SK-N-SH (cell line): ENCODE measurements at places on chromosomes 3 and 15. TPM values are rescaled to one million over a fixed set of nuclear protein-coding genes. Genes with fewer than 3 reads are reported as not detected.

- H3K27me3 ChIP-seq = no peaks in the 10 kb centered on the region
- H3K27ac ChIP-seq = peak overlapping the region; percentile 45; the same call in 1 of the 2 replicates
- H3K4me1 ChIP-seq = peaks cover 16% of the 10 kb centered on the region
Observed at GRCh38 chr3:45218578-45219390, 7.3 kb downstream of the TMEM158 start.

DNA sequence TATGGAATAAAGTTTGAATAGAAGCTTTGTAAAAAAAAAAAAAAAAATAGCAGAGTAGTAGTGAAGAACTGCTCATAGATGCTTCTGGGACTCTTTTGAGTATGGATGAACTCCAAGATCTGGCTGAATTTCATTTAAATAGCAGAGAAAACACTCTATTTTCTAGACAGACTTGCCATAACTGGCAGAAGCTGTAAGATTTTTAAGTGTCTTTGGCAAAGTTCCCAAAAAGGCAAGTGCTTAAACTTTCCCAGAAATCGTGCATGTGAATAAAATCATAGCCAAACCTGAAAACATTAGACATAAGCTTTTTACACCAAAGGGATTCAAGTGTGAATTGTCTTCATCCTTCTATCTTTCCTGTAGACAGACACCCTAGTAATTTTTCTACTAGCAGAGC is 110.3 kb upstream of the MITF start:
- DNase-seq = no peak
- H3K27me3 ChIP-seq = no peaks in the 10 kb centered on the region
- H3K4me3 ChIP-seq = no peak overlapping the region
- H3K4me1 ChIP-seq = no peaks in the 10 kb centered on the region
- no peaks in the 10 kb centered on the region for H3K36me3 ChIP-seq
- no peak overlapping the region for H3K27ac ChIP-seq

DNA sequence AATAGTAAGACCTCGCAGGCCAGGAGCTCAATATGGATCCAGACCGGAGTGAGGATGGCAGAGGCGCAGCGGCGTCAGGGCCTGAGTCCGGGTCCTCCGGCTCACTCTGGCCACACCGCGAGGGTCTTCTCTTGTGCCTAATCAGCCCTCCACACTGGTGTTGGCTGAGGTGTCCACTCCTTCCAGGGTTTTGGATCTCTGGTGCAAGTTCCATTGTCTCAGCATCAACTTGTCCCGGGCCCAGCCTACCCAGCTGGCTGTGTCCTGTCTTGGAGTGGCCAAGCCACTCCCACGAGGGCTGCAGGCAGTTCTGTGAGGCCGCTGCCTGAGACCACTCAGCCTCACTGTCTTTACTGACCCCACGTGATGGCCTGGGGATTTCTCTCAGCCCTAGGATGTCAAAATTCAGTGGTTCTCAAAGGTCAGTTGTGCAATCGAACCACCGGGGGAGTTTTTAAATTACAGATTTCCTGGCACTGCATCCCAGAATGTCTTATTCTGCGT is 12.6 kb upstream of the GOLGA6L7 start:
- H3K27ac ChIP-seq = no peak overlapping the region
- H3K36me3 ChIP-seq = no peaks in the 10 kb centered on the region
- H3K4me3 ChIP-seq = no peak overlapping the region
- no peaks in the 10 kb centered on the region for H3K27me3 ChIP-seq

GRCh38 chr15:86016750-86017149 is 62.9 kb upstream of the AGBL1 start:
- no peak overlapping the region for H3K4me3 ChIP-seq
- H3K27ac ChIP-seq = no peak overlapping the region
- no peaks in the 10 kb centered on the region for H3K27me3 ChIP-seq
- DNase-seq = no peak
- no peaks in the 10 kb centered on the region for H3K4me1 ChIP-seq
- no peaks in the 10 kb centered on the region for H3K36me3 ChIP-seq

- H3K36me3 ChIP-seq = no peaks in the 10 kb centered on the region
- no peak for DNase-seq
- H3K27me3 ChIP-seq = no peaks in the 10 kb centered on the region
- no peak overlapping the region for H3K27ac ChIP-seq
Observed at GRCh38 chr3:120460862-120461261, 10.1 kb upstream of the FSTL1 start.

DNA sequence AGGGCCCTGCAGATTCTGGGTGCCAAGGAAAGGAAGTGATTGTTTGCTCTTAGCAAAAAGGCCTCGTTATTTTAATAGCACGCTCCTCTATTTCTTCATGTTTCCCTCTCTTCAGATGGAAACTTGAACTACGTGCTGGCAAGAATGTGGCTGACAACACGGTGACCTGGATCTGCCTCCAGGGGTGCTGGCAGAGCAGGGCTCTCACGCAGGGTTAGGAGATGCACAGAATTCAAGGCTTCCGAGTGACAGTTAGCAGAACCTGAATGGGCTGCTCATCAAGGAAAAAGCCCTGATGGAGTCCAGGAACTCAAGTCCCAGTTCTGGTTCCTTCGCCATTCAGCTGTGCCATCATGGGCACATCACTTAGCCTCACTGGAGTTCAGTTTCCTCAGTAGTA is 22.7 kb downstream of the CYP19A1 start:
- H3K36me3 ChIP-seq = no peaks in the 10 kb centered on the region
- DNase-seq = no peak
- no peak overlapping the region for H3K27ac ChIP-seq
- no peaks in the 10 kb centered on the region for H3K27me3 ChIP-seq
- H3K4me1 ChIP-seq = no peaks in the 10 kb centered on the region; the same call in 1 of the 2 replicates

DNA sequence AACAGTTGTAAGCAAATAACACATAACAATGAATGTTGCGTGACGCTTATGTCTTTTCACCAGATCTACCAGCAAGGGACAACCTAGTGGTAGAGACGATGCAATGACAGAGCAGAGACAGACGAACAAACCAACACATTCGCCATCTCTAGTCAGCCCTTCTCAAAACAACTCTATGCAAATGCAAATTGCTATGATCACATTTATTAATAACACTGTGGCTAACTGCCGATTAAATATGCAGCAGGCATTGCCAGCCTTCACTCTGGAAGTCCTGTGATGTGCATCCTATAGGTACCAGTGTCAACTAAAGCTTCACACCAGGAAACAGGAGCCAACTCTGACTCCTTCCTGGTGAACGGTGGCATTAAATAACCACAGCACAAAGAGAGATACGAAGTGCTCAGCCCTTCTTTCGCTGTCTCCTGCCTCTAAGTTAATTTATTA is 94.2 kb downstream of the FOXP1 start:
- DNase-seq = no peak
- no peak overlapping the region for H3K4me3 ChIP-seq
- H3K4me1 ChIP-seq = peaks cover 16% of the 10 kb centered on the region

GRCh38 chr3:23111797-23112196 is 91.3 kb upstream of the UBE2E2 start:
- no peak overlapping the region for H3K27ac ChIP-seq
- no peaks in the 10 kb centered on the region for H3K36me3 ChIP-seq
- peaks cover 6% of the 10 kb centered on the region for H3K4me1 ChIP-seq
- no peaks in the 10 kb centered on the region; the same call in 1 of the 2 replicates for H3K27me3 ChIP-seq

- H3K4me1 ChIP-seq = no peaks in the 10 kb centered on the region
- no peaks in the 10 kb centered on the region for H3K36me3 ChIP-seq
- H3K27ac ChIP-seq = peak overlapping the region; percentile 17; the same call in 1 of the 2 replicates
Observed at GRCh38 chr3:81033684-81034083, 727.8 kb downstream of the GBE1 start.

Gene GHSR
- polyA plus RNA-seq = not detected in 2 replicates

Gene OIP5
- 7.2 and 8.4 TPM in 2 replicates for polyA plus RNA-seq

Gene LSMEM2
- 0.03 TPM in 1 of 2 replicates, not detected in the other for polyA plus RNA-seq

Gene ISLR2
- 0.56 and 0.58 TPM in 2 replicates for polyA plus RNA-seq

Gene DNAJC13
- polyA plus RNA-seq = 10.8 and 17.3 TPM in 2 replicates

Gene PHLDB2
- 18.0 and 23.3 TPM in 2 replicates for polyA plus RNA-seq
